ENCODE measurements at places on chromosomes 16 and 17.
A peak's percentile ranks its signal among the peaks of the same experiment; 100 is the strongest.

- no peak for DNase-seq
Measured at GRCh38 chr17:10063730-10064241, 134.6 kb downstream of the GAS7 start.

GRCh38 chr17:49513641-49514040 lies 18.5 kb downstream of the NGFR start:
- no peak for DNase-seq

DNA sequence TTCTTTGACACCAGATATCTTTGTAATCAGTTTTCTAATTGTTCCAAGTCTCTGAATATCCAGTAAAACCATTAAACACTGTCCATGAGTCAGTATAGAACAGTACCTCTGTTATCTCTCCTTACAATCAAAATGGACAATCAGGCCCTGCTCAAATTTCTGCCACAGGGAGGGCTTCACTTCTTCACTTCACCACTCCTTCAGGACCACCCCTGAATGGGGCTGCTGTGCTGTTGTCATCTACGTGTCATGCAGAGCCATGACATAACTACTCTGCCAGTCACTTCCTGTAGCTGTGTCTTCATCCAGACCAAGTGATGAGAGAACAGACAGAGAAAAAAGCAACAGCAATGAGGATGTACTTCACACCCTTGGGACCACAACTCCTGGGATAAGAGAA lies 116.9 kb downstream of the TANC2 start:
- DNase-seq, result no peak

DNA sequence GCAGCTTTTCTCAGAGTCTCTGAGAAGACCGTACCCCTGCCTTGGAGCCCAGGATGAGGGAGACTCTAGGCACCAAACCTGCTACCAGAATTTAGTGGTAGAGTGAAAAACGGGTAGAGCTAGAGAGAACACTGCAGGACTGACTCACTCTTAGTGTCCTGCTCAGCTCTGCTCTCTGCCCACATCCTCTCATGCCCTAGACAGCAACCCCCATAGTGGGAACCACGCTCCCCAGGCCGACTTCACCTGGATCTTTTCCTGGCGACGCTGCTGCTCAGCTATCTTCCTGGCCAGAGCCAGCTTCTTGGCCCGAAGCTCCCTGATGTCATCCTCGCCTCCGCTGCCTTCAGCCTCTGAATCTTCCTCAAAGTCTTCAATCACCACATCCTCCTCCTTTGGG lies 26.7 kb downstream of the HIC1 start:
- no peak for DNase-seq

DNA sequence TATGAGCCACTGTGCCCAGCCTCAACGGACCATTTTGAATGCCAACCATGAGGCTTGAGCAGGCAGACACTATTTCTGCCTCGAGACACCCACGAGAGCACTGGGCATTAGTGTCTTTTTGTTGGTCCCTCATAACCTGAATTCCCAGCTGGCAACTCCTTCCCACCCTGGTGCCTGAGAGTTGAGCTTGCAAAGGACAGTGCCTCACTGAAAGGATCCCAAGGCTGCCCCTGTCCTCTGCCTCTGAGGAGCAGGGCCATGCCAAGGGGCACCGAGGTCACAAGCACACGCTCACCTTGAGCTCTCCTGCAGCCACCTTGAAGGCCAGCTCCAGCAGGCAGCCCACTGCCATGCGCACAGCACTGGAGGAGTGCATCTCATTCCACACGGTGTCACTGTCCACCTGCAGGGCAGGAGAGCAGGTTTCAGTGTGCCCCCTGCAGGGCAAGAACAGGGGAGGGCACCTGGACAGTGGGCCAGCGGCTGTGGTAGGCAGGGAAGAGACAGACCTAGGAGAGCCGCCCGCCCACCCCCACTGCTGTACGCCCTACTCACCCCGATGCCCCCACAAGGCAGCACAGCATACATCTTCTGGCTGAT lies 12.8 kb downstream of the G6PC3 start:
- DNase-seq, result no peak

- DNase-seq, result no peak
Measured at GRCh38 chr17:77645072-77646045, 313.1 kb upstream of the TNRC6C start.

DNA sequence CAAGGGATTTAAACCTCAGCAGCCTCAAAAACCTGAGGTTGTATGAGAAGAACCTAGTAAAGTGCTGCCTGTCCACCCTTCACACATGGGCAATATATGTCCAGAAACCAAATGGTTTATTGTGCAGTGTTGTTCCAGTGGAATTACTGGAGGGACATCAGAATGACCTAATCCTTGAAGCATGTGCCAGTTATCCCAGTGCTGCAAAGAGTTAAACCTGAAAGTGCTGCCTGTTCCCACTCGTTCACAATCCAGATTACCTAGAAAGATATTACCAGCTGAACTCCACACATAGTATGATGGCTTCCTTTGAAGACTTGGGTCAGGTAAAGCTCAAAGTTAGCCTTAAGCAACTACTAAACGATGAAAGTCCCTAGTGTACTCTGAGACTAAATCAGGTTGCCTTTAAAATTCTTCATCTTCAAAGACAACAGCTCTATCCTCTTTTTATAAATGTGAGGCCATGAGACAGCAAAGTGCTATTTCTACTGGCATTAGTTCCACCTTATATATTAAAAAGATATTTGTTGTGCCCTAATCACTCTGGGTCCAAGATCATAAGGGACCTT lies 133.1 kb downstream of the SNX11 start:
- no peak for DNase-seq

- DNase-seq, result no peak
Measured at GRCh38 chr17:4721203-4722135, 9.8 kb upstream of the MED11 start.

GRCh38 chr17:81960130-81960958 lies 643 bp downstream of the NOTUM start:
- no peak for DNase-seq

DNA sequence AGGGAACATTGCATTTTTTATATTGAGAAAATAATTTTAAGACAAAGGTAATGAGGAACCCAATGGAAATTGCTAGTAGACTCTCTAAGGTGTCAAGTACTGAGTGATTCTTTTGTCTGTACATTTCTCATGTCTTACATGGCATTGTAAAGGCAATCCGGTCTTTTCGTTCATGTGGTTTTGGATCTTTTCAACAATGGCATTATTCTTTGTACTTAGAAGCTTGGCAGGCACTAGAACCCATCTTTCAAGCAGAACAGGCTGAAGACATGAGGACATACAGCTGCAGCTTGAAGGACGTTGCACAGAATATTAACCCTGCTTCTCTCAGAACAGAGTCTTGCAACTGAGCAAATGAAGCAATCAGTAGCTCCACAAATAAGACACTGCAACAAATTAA lies 231.5 kb upstream of the ZFHX3 start:
- no peak for DNase-seq

DNA sequence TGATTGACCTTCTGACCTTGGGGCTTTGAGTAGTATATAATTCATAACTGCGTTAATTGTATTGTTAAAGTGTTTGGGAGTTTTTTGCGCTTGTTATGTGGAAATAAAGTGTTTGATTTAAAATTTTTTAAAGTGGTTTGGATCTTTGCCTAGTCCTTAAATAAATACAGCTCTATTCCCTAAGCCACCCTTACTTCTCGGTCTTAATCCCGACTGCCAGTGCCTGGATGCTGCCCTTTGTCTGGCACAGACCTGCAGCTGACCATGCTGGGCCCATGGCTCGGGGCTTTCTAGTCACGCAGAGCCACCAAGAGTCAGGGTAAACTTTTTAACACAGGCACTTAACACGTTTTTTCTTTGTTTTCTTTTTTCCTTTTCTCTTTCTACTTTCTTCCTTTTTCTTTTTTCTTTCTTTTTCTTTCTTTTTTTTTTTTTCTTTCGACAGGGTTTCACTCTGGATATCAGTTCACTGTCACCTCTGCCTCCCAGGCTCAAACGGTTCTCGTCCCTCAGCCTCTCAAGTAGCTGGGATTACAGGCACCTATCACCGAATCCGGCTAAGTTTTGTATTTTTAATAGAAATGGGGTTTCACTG lies 19.6 kb upstream of the SLC5A11 start:
- DNase-seq, result no peak

- DNase-seq, result no peak
Measured at GRCh38 chr17:63165400-63165799, 199.4 kb downstream of the TANC2 start.

GRCh38 chr16:50297301-50298074 lies 31.1 kb downstream of the ADCY7 start:
- DNase-seq, result peak; percentile 53

DNA sequence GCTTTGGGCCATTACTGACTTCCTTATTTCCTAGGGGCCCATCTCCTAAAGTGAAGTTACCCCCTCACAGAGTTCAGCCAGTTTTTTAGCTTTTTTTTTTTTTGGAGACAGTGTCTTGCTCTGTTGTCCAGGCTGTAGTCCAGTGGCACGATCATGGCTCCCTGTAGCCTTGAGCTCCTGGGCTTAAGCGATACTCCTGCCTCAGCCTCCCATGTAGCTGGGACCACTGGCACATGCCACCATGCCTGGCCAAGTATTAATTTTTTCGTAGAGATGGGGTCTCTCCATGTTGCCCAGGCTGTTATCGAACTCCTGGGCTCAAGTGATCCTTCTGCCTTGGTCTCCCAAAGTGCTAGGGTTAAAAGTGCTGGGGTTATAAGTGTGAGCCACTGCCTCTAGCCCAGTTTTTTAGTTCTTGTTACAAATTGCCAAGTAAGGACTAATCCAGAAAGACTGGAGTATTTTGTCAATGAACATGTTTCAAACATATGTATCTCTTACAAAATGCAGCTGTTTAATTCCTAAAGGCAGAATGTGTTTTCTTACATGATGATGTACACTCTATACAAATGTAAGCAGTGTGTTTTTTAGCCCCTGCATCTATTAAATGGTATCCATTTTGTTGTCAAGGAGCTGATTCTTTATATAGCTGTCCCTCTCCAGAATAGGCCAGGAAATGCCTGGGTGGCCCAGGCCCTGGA lies 49.1 kb upstream of the IL34 start:
- DNase-seq, result no peak

DNA sequence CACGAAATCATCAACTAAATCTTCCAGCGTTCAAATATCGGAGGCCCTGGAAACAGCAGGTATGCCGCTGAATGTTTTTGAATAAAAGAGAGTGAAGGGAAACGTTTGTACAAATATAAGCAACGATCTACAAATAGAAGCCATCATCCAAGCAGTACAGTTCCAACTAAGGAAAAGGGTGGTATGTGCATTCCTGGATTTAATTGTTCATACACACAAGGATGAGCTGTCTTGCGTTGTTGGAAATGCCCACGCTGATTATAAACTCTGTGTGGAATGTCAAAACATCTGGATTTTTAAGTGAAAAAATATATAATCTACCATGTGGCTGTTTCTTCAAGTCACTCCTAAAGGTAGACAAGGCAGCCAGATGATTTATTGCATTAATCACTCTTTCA lies 191.8 kb upstream of the HSBP1 start:
- DNase-seq, result no peak

DNA sequence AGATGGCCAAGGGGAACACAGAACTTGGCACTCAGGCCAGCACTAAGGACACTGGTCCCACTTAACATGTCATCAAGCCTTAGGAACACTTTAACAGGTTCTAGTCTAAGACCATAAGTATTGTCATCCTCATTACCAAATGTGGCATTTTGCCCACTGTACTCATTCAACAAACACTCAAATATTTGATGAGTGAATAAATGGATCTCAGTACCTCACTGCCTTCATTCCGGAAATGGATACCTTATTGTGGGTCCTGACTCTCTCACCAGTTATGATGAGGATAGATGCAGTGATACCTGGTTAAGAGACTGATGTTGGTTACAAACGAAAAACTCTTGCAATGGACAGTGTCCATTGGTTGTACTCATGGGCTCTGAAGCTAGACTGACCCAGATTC lies 455.2 kb upstream of the DYNLRB2 start:
- DNase-seq, result no peak

DNA sequence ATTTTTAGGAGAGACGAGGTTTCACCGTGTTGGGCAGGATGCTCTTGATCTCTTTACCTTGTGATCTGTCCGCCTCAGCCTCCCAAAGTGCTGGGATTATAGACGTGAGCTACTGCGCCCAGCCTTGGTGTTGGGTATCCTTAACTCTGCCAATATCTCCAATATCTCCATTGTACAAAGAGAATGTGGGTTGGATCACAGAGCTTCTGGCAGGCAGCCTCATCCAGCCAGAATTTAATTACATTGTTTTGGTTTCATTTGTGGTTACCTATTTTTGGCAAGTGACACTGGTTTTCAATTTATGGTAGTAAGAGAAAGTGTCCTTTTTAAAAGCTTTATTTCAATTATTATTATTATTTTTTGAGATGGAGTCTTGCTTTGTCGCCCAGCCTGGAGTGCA lies 14.0 kb upstream of the RFWD3 start:
- no peak for DNase-seq

DNA sequence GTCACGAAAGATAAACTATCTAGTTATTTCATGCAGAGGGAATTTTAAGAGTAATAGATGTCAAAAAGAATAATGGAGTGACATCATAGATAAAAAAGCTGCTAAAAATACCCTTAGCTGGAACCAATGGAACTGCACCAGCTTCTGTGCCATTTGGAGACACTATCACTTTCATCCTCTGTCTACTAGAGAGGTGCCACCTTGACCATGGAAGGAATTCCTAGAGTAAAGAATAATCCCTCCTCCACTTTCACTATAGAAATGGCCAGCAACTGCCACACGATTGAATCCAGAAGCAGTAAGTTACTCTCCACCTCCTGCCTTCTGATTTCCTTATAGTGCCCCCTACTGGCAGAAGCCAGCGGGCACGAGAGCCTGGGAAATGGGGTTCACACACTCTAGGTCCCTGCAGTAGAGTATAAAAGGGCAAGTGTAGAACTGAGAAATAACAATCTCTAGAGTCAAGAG lies 2.8 kb upstream of the ALDH3A2 start:
- no peak for DNase-seq

DNA sequence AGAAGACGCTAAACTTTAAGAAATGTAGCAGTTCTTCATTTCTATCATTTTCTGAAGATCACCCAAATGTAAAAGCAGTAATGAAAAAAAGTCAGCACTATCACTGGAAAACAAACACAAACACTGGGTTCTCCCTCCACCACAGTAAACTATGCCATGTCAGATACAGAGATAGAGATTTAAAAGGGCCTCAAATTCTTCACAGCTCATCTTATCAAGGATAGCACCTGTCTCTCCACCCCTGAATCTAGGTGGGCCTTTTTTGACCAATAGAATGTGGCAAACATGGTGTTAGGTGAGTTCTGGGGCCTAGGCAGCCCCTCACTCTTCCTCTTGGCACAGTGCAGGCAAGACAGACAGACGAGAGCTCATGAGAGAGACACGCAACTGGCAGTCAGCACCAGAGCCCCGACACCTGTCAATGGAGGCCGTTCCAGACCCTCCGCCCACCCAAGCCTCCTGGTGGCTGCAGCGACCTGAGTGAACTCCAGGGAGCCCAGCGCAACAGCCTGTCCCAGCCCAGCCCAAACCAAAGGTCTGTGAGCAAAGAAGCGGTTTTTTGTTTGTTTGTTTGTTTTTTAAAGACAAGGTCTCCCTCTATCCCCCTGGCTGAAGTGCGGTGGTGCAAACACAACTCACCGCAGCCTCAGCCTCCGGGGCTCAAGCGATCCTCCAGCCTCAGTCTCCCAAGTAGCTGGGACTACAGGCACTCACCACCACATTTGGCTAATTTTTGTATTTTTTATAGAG lies 79.8 kb downstream of the TBC1D16 start:
- peak; percentile 41 for DNase-seq

GRCh38 chr16:52874042-52874441 lies 178.7 kb downstream of the CHD9NB start:
- no peak for DNase-seq

- no peak for DNase-seq
Measured at GRCh38 chr17:27620721-27621120, 10.3 kb upstream of the LGALS9 start.

GRCh38 chr17:45346216-45347015 lies 29.6 kb upstream of the MAP3K14 start:
- peak; percentile 71 for DNase-seq
